ENCODE measurements at places on chromosomes 2 and 18.

GRCh38 chr18:48814490-48815178, 136.1 kb downstream of the SMAD7 start:
- DNase-seq, result peak; percentile 14

GRCh38 chr2:147273106-147273505, 571.7 kb upstream of the ACVR2A start:
- no peak for DNase-seq

GRCh38 chr2:9189901-9190300, 16.7 kb upstream of the ASAP2 start:
- no peak for DNase-seq

- no peak for DNase-seq
Measured at GRCh38 chr2:14881651-14882327, 249.3 kb downstream of the LRATD1 start.

DNA sequence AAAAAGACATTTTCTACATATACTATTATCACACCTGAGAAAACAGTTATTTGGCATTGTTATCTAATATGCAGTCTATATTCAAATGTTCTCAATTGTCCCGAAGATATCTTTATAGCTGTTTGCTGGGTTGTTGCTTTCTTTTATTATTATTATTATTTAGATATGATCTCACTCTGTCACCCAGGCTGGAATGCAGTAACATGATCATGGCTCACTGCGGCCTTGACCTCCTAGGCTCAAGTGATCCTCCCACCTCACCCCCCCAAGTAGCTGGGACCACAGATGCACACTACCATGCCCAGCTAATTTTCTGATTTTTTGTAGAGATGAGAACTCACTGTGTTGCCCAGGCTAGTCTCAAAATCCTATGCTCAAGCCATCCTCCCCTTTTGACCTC, 19.9 kb downstream of the GPATCH11 start:
- DNase-seq, result no peak

- DNase-seq, result no peak
Measured at GRCh38 chr2:46098621-46099062, 198.6 kb upstream of the EPAS1 start.

DNA sequence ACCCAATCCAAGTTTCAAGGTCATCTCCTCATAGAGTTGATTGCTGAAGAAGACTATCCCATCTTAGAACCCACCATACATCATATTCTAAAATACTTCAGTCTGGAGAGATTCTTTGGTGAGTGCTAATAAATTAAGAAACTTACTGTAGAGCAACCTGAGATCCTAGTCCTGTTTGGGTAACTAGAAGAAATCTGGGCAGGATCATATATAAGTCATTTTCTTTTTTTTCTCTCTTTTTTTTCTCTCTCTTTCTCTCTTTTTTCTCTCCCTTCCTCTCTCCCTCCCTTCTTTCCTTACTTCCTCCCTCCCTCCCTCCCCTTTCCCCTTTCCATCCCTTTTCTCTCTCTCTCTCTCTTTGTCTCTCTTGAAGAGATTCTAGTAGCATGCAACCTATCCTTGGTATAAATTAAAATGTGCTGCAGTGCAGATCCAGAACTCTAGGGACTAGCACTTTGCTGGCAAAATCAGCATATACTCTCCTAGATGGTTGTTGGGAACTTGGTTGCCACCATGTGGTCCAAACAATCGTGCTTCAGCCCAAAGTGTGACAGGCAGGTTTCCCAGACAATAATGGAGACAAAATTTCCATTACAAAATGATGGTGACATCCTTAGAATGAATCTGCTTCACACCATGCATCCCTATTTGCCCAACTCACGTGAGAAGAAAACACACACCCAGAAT, 399.4 kb upstream of the CELF4 start:
- DNase-seq, result no peak

DNA sequence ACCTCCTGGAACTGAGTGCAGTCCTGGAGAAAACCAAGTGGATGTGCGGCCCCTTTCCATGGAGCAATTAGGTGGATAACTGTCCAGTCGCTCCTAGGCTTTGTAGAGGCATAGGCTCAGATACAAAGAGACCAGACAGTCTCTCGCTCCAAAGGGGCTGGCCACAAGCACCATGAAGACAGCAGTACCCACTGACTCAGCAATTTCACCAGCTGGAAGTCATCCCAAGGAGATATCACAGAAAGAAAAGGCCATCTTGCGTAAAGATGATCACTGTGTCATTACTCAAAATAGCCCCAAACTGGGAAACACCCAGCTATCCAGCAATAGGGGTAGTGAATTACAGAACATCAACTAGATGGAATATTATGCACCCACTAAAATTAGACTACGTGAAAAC, 161.2 kb downstream of the MSH2 start:
- DNase-seq, result no peak

GRCh38 chr2:152657043-152657442, 60.2 kb downstream of the PRPF40A start:
- no peak for DNase-seq

- peak; percentile 48 for DNase-seq
Measured at GRCh38 chr2:64945973-64946768, 43.0 kb upstream of the SLC1A4 start.

- DNase-seq, result no peak
Measured at GRCh38 chr18:58960508-58960907, 95.8 kb downstream of the ZNF532 start.

GRCh38 chr2:205904873-205905272, 181.1 kb downstream of the INO80D start:
- DNase-seq, result no peak

DNA sequence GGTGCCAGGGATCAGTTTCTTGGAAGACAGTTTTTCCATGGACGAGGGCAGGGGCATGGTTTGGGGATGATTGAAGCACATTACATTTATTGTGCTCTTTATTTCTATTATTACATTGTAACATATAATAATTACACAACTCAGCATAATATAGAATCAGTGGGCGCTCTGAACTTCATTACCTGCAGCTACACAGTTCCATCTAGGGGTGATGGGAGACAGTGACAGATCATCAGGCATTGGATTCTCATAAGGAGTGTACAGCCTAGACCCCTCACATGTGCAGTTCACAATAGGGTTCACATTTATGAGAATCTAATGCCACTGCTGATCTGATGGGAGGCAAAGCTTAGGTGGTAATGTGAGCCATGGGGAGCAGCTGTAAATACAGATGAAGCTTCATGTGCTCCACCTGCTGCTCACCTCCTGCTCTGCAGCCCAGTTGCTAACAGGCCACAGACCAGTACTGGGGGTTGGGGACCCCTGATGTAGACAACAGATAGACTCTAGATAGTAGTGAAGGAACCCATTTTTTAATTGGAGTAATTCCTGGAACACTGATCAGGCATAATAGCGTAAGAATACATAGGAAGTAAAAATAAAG, 41.5 kb upstream of the MC4R start:
- no peak for DNase-seq

GRCh38 chr18:32251466-32251865, 61.6 kb downstream of the MEP1B start:
- DNase-seq, result no peak

- DNase-seq, result no peak
Measured at GRCh38 chr2:237879991-237880560, 20.7 kb downstream of the RAMP1 start.

DNA sequence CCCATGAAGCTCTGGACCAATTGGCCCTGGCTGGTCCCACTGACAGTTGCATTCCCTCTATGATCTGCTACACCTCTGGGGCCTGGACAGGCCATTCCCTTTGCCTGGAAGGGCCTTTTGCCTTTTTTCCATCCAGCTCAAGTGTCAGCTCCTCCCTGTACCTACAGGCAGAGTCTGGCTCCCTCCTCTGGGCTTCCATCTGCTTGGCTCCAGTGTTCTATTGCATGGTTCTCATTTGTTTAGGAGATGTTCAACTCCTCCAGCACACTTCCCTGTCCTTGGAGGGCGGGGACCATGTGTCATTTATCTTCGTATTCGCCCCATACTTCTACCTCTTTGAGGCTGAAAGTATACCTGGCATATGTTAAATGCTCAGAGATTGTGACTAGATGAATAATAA, 61.1 kb downstream of the PRKCE start:
- no peak for DNase-seq

- no peak for DNase-seq
Measured at GRCh38 chr2:37871456-37872191, 53.5 kb upstream of the RMDN2 start.

GRCh38 chr18:50820901-50821520, 1.2 kb upstream of the MRO start:
- no peak for DNase-seq

- no peak for DNase-seq
Measured at GRCh38 chr2:45083175-45083574, 73.9 kb upstream of the SIX2 start.

DNA sequence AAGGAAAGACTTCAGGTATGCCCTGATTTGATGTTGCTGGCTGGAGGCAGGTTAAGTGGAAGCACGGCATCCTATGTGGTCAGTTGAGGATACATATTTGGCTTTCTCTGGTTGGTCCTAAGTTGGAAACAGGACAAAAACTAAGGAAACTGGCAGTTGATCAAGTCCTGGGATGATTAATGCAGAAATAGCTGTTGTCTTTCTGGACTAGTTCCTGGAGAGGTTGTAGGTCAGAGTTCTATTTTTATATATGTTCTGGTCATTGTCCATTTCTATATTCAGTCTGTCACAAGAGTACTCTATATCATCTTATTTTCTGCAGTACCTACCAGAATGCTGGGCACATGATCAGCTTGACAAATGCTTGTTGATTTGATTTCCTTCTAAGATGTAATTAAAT, 4.0 kb upstream of the SLC35F5 start:
- no peak for DNase-seq

- no peak for DNase-seq
Measured at GRCh38 chr2:22449696-22450095, 935.3 kb upstream of the KLHL29 start.

GRCh38 chr2:182368446-182368845, 58.4 kb downstream of the PDE1A start:
- no peak for DNase-seq

GRCh38 chr2:56688661-56689060, 504.9 kb downstream of the CCDC85A start:
- no peak for DNase-seq

- no peak for DNase-seq
Measured at GRCh38 chr2:31216734-31217133, 581 bp downstream of the CAPN14 start.

DNA sequence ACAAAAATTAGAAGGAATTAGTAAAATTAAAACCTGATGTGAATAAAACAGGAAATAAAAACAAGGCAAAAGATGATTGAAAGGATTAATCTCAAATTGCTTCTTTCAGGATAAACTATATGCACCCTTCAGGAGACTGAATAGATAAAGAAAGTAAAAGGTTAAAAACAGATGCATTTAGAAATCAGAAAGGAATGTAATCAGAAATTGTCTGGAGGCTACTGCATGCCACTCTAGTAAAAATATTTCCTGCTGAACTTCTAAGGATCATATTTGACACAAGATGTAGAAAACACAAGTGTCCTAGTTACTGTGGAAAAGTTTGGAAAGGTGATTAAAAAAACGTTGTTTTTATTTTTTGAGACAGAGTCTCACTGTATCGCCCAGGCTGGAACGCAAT, 16.2 kb downstream of the CHCHD5 start:
- DNase-seq, result no peak

DNA sequence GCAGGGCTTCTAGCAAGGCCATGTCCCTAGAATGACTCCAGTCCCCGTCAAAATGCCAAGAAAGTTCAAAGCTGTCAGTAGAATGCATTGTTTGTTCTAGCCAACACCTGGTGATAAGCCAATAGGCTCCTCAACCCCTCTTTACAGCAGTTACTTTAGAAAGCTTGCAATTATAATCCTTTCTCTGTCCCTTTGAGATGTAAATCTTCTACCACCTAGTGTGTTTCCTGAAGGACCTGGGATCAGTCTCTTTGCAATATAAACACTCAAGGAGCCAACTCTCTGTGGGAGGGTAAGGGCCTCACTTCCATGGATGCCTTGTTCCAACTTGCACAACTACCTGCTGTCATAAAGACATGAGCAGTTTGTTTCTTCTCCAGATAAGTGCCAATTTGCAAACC, 301.8 kb downstream of the NBAS start:
- no peak for DNase-seq

GRCh38 chr18:61530681-61531080, 197.5 kb downstream of the CDH20 start:
- DNase-seq, result no peak

DNA sequence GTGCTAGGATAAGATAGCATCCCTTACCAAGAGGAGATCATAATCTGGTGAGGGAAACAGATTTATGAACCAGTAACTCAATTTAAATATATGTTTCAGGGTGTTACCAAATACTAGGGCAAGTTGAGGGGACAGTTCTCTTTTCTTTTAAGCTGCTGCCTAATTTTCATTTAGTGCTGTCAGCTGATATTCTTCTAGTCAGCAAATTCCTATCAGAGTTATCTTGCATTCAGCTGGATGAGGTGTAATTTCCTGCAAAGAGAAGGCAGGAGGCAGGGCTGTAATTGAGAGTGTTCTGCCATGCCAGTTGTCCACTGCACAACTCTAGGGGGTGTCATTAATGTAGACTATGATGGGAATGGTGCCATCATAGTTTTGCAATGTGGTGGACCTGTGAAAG, 141.3 kb upstream of the LHCGR start:
- DNase-seq, result no peak
